Pancreas (tissue), 10 donors: ENCODE measurements at places on chromosomes 3 and 15.
A peak's percentile ranks its signal among the peaks of the same experiment; 100 is the strongest.

- DNase-seq = no peak
These were observed 45.1 kb downstream of the COL8A1 start for GRCh38 chr3:99683465-99683864.

DNA sequence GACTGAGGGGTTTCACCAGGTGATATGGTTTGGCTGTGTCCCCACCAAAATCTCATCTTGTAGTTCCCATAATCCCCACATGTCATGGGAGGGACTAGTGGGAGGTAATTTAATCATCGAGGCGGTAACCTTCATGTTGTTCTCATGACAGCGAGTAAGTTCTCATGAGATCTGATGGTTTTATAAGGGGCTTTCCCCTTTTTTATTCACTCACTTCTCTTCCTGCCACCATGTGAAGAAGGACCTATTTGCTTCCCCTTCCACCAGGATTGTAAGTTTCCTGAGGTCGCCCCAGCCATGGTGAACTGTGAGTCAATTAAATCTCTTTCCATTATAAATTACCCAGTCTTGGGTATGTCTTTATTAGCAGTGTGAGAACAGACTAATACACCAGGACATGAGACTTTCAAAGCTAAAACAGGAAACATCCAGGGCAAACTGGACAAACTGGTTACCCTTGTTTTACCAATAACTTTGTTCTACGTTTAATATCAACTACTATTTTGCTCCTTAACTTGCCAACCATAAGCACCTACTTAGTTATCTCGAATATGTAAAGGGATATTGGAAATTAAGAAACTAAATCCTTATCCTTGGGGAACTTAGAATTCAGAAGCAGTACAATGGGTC is 98.2 kb downstream of the MYH15 start:
- DNase-seq = no peak

DNA sequence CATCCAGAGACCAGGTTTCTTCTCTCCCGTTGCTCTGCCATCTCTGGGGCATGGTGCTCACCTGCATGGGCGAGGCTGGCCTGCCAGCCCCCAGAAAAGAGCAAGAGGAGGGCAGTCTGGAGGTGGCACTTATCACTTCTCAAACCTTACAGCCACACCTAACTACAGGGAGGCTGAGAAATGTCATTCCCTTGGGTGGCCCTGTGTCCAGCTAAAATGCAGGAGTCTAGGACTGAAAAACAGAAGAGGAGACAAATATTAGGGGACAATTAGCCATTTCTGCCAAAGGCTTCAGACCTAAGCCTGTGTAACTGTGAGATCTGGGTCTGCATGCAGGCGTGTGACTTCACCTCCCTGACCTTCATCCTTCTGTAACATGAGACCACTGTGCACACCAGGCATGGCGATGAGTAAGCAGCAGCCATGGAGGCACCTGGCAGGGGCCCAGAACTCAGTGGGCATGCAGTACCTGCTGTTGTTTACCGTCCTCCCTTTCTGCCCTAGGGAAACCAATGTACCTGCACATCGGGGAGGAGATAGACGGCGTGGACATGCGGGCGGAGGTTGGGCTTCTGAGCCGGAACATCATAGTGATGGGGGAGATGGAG is 83.4 kb downstream of the MESD start:
- no peak for DNase-seq

- no peak for DNase-seq
These were observed 4.4 kb upstream of the SNX22 start for GRCh38 chr15:64146885-64147681.

- no peak for DNase-seq
These were observed 608.6 kb upstream of the BCHE start for GRCh38 chr3:166445865-166446264.

- no peak for DNase-seq
These were observed 14.8 kb downstream of the LOXL1 start for GRCh38 chr15:73941044-73941443.

- no peak for DNase-seq
These were observed 210.8 kb downstream of the CHST2 start for GRCh38 chr3:143330296-143330868.

DNA sequence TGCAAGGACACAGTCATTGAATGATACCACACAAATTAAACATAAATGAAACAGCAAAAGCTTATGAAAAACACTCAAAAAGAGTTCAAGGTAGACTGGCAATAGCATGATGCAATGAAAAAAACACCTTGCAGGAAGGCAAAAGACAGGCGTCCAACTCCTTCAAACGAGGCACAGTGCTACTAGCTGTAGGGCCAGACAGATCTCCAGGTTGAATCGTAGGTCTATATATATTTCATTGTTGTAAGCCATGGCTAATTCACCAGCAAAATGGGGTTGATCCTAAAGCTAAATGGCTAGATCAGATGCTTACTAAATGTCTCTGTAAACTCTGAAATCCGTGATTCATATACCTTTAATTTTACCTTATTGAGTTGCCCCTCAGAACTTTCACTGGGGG is 94.2 kb downstream of the THRB start:
- no peak for DNase-seq

- no peak for DNase-seq
These were observed 70.9 kb upstream of the RGMA start for GRCh38 chr15:93159930-93160329.

DNA sequence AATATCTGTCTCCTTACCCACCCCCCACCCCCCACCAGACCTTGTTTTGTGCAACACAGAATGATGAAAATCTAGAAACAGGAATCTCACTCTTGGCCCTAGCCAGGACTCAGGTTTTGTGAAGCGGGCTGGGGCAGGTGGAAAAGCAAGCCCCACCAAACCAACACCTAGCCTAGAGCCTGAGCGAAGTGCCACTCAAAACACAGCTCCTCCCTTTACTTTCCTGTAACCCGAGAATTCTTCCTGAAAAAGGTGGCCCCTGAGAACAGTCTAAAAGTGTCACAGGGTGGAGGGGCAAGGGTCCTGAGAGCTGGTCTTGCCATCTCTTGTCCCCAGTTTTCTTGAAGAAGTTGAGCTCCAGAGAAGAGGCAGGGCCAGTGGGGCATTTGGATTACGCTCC is 17.4 kb upstream of the RPUSD3 start:
- DNase-seq = no peak

DNA sequence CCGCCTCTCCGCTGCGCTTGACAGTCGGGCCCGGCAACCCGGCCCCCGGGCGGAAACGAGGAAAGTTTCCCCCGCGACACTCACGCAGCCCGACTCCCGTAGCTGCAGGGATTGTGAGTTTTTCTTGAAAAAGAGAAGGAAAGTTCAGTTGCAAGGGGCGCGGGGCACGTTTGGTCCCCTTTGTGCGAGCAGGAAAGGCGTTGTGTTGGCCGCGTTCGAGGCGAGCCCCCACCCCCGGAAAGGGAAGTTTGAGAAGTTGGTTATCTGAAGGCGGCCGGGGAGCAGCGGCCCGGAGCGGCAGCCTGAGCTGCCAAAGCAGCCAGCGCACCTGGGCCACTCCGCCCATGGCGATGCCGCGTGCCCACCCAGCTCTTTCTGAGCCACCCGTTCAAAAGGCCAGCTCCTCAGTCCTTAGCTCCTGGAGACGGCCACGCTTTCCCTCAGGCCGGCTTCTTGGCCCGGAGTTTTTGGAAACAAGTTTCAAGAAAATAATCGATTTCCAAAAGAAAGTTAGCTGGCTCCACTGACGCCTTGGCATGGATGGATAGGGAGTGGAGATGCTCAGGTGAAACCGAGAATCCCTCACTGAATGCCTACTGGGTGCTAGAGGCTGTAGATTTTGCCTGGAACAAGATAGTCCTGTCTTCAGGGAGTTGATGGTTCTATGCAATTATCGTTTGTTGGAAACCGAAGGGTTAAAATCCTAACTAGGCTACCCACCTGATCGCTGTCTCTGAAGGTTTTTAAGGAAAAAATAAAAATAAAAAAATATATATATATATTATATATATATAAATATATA is 832 bp downstream of the TGFBR2 start:
- peak; percentile 86 for DNase-seq

- DNase-seq = no peak
These were observed 11.2 kb downstream of the CCNB2 start for GRCh38 chr15:59116141-59116540.

- DNase-seq = no peak
These were observed 25.6 kb downstream of the CPOX start for GRCh38 chr3:98567666-98568270.
